ENCODE measurements at places on chromosomes 1 and 21.

DNA sequence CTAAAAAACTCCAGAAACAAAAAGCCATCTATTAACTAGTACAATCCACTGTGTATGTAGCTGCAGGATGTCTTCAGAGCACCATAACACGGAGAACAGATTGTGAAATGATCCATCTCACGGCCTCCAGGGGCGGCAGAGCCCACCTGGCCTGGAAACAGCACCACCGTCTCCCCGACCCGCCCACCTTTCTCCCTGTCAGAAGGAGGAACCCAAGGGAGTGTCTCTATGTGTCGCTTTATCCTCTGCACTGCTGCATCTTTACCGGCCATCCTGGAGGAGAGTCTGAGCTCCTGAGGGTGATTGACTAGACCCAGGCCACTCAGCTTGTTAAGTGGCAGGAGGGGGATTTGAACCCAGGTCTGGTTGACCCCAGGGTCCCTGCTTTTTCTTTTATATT lies 405.0 kb downstream of the MATN1 start:
- DNase-seq = no peak

DNA sequence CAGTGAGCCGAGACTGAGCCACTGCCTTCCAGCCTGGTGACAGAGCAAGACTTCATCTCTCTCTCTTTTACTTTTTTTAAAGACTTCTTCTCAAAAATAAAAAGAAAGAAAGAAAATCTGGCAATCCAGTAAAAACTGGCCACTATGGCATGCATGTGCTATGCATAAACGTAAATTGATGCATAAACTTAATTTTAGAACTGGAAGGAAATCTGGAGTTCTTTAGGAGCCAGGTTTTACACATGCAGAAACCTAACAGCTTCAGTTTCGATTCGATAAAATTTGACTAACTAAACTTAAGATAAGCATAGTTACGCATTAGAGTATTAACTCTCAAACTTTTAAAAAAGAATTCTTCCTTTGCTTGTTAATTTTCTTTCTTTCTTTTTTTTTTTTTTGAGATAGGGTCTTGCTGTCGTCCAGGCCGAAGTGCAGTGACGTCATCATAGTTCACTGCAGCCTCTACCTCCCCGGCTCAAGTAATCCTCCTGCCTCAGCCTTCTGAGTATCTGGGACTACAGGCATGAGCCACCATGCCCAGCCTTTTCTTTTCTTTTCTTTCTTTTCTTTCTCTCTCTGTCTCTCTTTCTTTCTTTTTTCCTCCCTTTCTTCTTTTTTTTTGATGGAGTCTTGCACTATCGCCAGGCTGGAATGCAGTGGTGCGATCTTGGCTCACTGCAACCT lies 11.9 kb upstream of the LGALS8 start:
- DNase-seq = no peak

- peak; percentile 37 for DNase-seq
Measured at GRCh38 chr1:178931858-178932551, 61.1 kb upstream of the ANGPTL1 start.

GRCh38 chr1:165403835-165404482 lies 41.0 kb downstream of the RXRG start:
- no peak for DNase-seq

DNA sequence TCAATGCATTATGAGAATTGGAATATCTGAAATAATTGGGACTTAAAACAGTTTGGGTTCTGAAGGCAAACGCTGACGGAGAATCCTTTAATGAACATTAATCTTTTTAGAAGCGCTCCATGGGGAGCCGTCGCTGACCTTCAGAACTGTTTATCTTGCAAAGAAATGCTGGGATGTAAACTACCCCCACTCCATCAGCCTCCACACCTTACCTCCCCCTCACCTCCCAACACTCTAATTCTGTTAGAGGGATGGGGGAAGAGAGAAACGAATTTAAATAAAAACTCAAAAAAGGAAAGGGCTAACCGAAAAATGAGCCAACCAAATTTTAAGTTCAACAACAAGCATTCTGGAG lies 44.1 kb upstream of the DNAJC6 start:
- peak; percentile 37 for DNase-seq

GRCh38 chr1:48026701-48027532 lies 29.7 kb upstream of the TRABD2B start:
- DNase-seq = no peak

- DNase-seq = peak; percentile 69
Measured at GRCh38 chr1:35718492-35719336, at the start of gene C1orf216. Gene C1orf216, minus strand, starts transcription at chr1:35718884. Its CDS starts 2,563 bp downstream, at chr1:35716321.

GRCh38 chr1:1862905-1863547 lies 27.9 kb downstream of the GNB1 start:
- no peak for DNase-seq

DNA sequence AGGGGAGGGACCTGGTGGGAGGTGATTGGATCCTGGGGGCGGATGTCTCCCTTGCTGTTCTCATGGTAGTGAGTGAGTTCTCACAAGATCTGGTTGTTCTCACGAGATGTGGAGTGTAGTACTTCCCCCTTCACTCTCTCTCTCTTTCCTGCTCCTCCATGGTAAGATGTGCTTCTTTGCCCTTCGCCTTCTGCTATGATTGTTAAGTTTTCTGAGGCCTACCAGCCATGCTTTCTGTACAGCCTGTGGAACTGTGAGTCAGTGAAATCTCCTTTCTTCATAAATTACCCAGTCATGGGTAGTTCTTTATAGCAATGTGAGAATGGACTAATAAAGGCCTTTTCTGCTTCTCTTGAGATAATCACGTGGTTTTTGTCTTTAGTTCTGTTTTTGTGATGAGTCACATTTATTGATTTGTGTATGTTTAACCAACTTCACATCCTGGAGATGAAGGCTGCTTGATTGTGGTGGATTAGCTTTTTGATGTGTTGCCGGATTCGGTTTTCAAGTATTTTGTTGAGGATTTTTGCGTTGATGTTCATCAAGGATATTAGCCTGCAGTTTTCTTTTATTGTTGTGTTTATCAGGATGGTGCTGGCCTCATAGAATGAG lies 45.5 kb downstream of the RABGAP1L start:
- no peak for DNase-seq

GRCh38 chr21:44267655-44268142 lies 6.0 kb upstream of the DNMT3L start:
- DNase-seq = peak; percentile 15

DNA sequence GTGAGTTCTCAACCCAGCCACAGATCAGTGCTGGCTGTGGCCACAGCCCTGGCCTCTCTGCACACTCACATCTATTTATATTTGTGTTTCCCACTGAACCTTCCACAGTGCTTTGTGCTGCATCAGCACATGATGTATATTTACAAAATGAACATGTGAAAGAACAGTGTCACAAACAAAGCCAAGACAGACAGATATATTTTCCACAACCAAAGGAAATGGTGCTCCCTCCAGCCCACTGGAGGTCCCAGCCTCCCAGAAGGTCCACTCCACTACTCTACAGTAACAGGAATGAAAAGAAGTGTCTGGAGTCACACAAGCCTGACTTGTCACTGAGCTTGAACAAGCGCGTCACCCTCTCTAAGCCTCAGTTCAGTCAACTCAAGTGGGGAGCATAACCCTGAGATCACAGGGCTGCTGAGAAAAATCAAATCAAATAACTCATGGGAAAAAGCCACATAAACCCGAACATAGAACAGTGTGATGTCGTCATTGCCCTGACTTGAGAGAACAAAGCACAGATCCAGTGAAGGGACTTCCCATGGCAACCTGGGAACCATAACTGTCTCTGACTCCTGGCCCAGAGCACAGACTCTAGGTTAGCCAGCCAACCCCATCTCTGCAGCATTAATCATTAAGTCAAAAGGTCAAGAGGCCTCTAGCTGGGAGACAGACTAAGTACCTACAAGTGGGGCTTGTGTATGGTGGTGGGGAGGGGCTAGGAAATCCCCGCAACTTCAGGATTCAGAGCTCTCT lies 121.2 kb downstream of the TRABD2B start:
- DNase-seq = no peak

- DNase-seq = no peak
Measured at GRCh38 chr1:46539972-46540371, 11.5 kb downstream of the KNCN start.

DNA sequence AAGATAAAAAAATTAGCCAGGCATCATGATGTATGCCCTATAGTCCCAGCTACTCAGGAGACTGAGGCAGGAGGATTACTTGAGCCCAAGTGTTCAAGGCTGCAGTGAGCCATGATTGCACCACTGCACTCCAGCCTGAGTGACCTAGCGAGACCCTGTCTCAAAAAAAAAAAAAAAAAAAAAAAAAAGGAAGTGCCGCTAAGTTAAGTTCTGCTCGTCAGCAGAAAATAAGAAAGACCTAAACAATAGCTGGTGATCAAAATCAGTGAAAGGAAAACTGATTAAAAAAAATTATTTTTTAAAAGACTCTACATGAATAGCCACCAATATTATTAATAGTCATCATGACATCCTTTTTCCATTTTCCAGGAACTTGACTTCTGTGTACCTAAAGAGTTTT lies 44.2 kb upstream of the MTR start:
- no peak for DNase-seq

GRCh38 chr1:60600532-60600931 lies 481.8 kb upstream of the NFIA start:
- DNase-seq = no peak

GRCh38 chr1:53502641-53503432 lies 43.6 kb downstream of the DMRTB1 start:
- DNase-seq = no peak

DNA sequence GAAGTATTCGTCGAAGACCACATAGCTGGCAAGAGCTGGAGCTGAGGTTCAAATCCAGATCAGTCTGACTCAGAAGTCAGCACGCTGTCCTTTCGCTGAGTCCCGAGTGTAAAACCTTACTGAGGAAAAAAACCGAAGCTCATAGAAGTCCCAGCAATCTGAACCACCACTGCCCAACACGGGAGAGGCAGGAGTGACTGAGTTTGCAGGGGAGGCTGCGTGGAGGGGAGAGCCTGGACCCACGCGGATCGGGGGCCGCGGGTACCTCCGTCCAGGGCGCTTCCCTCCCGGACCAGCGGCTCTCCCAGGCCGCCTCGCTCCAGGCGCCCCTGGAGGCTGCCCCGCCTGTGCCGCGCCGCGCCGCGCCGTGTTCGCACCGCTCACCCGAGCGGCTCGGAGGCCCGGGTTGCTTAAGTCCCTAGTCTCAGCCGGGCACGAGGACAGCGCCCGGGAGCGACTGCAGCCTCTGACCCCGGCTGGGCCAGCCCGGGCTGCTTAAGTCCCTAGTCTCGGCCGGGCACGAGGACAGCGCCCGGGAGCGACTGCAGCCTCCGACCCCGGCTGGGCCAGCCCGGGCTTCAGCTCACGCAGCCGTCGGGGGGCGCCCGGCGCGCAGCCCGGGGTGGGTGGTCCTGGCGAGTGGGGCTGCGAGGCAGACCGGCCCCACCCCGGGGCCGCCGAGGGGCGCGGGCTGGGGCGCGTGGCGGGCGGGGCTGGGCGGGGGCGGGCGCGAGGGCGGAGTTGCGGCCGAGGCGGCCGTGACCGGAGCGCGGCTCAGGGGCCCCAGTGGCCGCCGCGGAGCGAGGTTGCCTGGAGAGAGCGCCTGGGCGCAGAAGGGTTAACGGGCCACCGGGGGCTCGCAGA lies at the start of gene ADAMTSL4:
Gene ADAMTSL4, plus strand, starts transcription at position 777 of the 864 bp plus-strand sequence. CDS start 2,881 bp downstream, outside the sequence.
- DNase-seq = no peak

DNA sequence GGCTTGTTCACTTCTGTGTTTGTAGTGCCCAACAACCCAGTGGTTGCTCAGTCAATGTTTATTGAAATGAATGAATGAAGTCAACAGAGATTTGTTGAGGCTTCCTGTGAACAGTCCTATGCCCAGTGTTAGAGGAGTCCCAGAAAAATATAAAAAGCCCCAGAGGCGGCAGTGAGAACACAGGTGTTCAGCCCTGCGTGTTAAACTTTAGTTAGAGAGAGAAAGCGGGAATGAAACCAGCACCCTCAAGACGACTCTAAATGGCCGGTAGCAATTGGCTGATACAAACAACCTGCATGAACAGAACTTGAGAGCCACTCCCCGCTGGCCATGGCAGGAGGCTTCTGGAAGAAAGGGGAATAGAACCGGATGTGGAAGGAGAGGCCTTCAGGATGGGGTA lies 22.6 kb downstream of the TMEM51 start:
- no peak for DNase-seq

- DNase-seq = no peak
Measured at GRCh38 chr21:35016517-35017188, 32.4 kb downstream of the RUNX1 start.

GRCh38 chr1:236945002-236945401 lies 59.2 kb downstream of the MT1HL1 start:
- no peak for DNase-seq

DNA sequence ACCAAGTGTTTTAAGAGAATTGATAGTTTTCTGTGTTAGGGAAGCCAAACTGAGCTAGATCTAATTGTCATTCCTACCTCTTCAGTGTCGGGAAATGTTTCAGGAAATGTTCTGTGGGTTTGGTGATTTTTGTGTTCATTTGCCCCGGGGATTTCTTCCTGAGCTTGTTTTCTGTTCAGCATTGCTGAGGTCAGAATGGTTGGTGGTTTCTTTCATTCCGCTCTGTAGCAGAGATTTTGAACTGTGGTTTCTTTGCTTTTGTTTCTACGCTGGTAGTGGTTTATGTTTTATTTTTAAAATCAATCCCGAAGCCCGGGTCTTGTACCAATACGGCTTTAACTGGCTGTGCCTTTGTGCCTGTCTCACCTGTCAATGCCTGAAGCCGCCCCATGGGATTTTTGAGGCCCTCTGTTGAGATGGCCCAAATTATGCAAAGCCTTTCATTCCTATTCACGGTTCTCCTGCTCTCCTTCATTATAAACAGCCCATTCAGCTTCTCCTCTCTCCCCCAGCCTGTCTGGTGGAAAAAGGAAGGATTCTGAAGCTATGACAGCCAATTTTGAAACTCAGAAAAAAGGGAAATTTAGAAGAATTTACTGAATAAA lies 417.2 kb upstream of the KAZN start:
- no peak for DNase-seq

GRCh38 chr1:77557053-77557452 lies 125.4 kb downstream of the ZZZ3 start:
- DNase-seq = no peak

- DNase-seq = no peak
Measured at GRCh38 chr21:34887105-34887442, 162.0 kb downstream of the RUNX1 start.

DNA sequence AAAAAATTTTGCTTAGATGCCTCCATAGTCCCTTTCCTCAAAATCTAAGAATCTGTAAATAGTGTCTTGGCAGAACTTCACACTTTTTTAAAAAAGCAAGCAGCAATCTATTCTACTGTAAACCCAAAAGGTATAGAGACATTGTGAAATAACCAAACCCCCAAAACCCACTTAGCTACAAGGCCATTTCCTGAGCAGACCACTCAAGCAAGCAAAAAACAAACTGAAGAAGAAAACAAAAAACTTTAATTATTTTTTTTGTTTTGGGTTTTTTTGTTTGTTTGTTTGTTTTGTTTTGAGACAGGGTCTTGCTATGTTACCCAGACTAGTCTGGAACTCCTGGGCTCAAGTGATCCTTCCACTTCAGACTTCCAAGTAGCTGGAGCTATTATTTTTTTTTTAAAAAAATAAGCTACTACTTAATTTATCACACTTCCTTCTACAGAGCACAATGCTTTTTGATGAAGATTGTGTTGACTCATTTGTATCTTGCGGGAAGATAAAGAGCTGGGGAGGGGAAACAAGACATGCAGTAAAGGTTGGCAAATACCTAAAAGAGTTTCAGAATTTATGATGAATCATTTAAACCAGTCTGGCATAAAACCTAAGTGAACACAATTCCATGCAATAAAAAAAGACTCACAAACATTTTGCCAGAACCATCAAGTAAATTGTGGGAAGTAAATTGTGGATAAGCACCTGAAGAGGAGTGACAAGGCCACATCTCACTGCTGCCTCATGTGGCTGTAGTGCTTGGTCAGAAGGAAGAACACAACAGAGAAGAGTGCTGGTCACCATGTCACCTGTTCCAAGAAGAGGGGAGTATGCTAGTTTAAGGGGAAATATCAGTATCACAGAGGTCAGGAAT lies 2.7 kb upstream of the PTPN22 start:
- DNase-seq = no peak

- no peak for DNase-seq
Measured at GRCh38 chr1:156553860-156554485, 18.4 kb downstream of the IQGAP3 start.

Data from globus pallidus (tissue), 1 donor.